ENCODE measurements at places on chromosomes 2 and 18.

DNA sequence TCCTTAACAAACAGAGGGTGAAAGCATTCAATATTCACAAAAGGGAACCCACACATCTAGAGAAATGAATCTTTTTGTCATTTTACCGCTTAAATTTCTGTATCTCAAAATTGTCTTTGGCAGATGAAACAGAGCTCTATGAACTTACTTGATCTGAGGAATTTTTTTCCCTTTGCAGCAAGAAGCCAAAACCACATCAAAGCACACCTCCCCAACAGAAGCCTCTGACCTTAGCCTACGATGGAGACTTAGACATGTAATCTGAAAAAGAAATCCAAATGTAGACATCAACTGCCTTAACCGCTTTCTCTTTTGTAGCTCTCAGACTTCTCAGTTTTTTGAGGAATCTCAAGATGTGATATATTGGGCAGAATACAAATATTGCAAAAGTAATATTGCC is 287.9 kb upstream of the HNMT start:
- DNase-seq, result no peak
- no peak overlapping the region for H3K4me3 ChIP-seq
- H3K36me3 ChIP-seq, result no peaks in the 10 kb centered on the region
- no peak overlapping the region for H3K27ac ChIP-seq
- no peaks in the 10 kb centered on the region for H3K4me1 ChIP-seq

GRCh38 chr2:8441986-8442385 is 239.9 kb upstream of the ID2 start:
- H3K4me3 ChIP-seq, result no peak overlapping the region
- H3K4me1 ChIP-seq, result peaks cover 36% of the 10 kb centered on the region
- H3K27ac ChIP-seq, result no peak overlapping the region
- H3K27me3 ChIP-seq, result peaks cover 2% of the 10 kb centered on the region
- DNase-seq, result no peak

DNA sequence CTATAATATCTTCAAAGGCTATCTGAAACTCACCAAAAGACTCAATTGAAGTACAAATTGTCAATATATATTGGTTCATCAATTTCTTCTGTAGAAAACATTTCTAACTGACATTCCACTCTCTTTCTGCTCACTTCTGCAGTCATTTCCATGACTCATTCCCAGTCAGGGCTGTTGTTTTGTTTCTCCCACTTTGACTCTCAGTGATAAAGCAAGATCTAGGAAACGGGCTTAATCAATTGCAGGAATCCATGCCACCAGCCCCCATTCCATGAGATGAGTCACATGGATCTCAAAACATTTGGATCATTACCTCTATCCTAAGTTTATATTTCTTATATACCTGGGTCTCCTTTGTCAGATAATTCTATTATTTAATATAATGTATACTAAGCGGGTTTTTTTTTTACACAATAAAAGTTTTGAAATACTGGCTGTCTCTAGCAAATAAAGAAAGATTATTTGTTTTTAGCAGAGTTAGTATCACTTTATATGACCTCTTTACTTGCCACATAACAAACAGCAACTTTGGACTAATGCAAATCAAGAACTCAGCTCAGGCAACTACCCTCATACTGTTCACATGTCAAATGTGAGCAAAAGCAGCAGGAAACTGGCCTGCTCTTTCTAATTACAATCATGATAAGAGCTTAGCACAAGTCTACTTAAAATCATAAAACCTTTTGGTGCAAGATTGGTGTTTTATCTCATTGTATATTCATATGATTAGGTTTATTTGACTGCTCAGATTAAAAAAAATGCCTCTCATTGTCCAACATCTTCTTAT is 251.1 kb upstream of the PIK3C3 start:
- no peaks in the 10 kb centered on the region for H3K4me1 ChIP-seq
- no peak overlapping the region for H3K27ac ChIP-seq
- no peak overlapping the region for H3K4me3 ChIP-seq
- no peak for DNase-seq
- H3K36me3 ChIP-seq, result no peaks in the 10 kb centered on the region

GRCh38 chr2:165163761-165164160 is 40.1 kb downstream of the SCN3A start:
- no peak overlapping the region for H3K4me3 ChIP-seq
- H3K4me1 ChIP-seq, result no peaks in the 10 kb centered on the region
- H3K36me3 ChIP-seq, result no peaks in the 10 kb centered on the region
- H3K27me3 ChIP-seq, result no peaks in the 10 kb centered on the region

GRCh38 chr2:239725551-239725890 is 299.6 kb downstream of the NDUFA10 start:
- H3K36me3 ChIP-seq, result no peaks in the 10 kb centered on the region
- no peak overlapping the region for H3K4me3 ChIP-seq
- no peak for DNase-seq
- no peak overlapping the region for H3K27ac ChIP-seq
- H3K27me3 ChIP-seq, result no peaks in the 10 kb centered on the region
- H3K4me1 ChIP-seq, result peaks cover 1% of the 10 kb centered on the region
